ENCODE measurements at places on chromosomes 6 and 20.

DNA sequence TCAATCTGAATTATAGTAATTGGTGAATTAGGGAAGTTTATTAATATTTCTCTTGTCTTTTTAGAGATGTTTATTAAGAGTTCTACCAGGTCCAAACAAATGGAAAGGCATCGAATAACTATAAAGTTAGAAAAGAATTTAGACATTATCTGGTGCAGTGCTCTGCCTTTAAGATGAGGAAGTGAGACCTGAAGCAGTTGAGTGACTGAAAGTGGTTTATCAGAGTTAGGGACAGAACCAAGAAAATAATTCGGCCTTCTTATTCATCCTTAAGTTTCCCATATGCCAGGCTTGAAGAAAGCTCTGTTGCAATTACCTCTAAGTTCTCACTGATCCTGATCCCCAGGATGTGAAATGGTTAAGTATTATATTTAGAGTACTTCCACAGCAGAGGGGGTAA is 94.2 kb upstream of the FLRT3 start:
- no peak for DNase-seq

- no peak for DNase-seq
These were observed 48.8 kb downstream of the ZFP64 start for GRCh38 chr20:52142757-52143156.

DNA sequence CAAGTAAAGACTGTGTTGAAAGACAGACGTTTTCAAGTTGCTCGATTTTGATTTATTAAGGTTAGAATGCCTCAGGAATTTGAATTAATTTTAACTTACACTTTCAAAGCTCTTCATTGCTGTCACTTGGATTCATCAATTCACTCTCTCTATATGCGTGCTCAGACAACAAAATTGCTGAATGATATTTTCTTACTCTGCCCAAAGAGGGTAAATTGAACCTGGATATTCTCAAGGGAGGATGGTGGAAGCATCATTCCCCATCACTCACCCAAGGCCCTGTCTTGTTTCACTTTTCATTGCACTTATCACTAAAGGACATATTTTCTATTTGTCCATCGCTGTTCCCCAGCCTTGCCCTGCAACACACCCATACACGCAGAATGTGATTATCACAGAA is 102.3 kb downstream of the PDE7B start:
- DNase-seq: no peak

DNA sequence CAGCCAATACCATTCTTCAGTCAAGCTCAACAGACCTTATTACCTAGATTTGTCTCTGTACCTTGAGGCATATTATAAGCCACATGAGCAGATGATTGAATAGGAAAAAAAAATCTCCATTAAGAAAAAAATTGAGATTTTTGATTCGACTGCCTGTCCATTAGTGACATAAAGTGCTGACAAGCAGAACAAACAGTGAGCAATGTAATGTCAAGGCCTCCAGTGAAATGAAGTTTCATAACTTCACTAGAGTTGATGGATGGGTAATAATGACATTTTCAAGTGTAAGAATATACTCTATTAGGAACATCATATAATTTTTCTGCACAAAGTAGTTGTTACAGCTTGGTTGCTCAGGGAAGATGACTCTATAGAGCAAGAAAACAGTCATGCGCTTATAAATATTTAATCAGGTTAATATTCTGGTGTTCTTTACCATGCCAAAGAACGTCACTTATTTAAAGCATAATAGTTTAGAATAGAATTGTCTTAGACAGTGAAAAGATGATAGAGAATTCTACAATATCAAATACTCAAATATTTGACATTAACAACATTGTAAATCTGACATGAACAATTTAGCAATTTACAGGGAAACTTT is 783.7 kb downstream of the EPHA7 start:
- no peak for DNase-seq

GRCh38 chr20:3461211-3461771 is 9.5 kb upstream of the ATRN start:
- no peak for DNase-seq

DNA sequence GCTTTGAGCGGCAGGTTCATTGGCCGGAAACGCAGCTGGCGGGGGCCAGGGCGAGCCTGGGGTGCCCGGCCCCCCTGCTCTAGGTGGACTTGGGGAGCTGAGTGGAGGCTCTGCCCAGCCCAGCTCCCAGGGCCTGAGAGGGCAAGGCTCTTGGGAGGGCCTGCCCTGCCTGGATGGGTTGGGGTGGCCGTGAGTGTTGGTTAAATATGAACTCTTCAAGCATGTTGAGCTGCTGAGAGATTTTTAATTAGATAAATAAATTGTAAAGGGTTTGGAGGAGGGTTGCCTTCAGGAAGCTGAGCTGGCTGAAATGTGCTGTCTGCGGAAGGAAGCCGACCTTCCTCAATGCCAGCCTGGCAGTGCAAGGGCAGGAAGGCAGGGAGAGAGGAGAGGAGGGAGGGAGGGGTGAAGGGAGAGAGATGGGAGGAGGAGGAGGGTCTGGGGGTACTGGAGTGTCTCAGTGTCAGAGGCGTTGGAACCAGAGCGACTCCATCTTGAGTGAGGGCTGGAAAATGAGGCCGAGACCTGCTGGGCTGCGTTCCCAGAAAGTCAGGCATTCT is 39.4 kb upstream of the PMEPA1 start:
- no peak for DNase-seq

GRCh38 chr6:143536866-143537691 is 25.6 kb upstream of the FUCA2 start:
- DNase-seq: peak; percentile 37

DNA sequence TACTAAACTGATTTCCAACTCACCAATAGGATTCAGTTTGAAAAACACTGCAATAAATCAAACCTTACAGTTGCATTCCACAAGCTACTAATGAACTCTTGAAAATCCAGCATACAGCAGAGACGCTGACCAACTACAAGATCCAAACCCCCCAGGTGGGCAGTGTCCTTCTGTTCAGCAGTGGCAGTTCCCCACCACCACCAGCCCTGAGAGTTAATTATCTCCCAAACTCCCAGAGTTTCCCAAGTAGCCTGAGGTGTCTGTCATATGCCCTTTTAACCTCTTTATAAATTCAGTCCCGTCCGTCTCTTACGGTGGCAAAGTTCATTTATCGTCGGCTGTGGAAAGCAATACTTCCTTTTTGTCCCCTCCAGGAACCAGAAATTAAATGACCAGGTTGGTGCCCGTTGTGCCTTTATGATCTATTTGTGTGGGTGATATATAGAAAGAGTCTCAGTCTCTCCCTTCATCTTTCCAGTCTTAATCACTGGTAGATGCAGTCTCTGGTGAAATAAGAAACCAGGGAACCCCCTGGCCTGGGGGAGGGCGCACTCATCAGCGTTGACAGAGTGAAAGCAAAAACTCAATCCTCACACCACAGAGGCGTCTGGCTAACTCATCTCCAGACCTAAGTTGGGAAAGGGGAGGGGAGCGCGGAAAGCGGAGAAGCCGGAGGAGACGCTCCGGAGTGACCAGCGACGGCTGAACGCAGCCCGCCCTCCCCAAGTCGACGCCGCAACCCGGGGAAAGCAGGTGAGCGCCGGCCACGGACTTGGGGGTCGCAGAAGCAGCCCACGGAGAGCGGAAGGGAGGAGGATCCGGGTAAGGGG is 717 bp downstream of the MRPL14 start:
- DNase-seq: peak; percentile 82

GRCh38 chr6:53069427-53069826 is 4.2 kb downstream of the FBXO9 start:
- DNase-seq: no peak

DNA sequence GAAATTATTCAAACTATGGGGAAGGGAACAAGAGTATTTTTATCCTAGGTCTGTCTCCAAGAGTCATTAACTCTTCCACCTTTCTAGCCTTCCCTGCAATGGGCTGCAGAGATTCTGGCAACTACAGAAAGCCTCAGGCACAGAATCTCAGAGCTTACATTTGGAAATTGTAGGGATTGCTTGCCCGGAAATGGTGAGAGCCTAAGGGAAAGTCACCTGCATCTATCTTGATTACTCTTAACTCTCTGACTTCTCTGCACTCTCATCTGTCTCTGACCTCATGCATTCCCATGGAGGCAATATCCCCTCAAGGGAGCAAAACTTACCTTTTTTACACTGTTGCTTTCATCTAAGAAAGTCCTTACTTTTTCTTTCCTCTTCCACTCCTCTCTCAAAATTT is 513.2 kb upstream of the MARCKS start:
- no peak for DNase-seq

DNA sequence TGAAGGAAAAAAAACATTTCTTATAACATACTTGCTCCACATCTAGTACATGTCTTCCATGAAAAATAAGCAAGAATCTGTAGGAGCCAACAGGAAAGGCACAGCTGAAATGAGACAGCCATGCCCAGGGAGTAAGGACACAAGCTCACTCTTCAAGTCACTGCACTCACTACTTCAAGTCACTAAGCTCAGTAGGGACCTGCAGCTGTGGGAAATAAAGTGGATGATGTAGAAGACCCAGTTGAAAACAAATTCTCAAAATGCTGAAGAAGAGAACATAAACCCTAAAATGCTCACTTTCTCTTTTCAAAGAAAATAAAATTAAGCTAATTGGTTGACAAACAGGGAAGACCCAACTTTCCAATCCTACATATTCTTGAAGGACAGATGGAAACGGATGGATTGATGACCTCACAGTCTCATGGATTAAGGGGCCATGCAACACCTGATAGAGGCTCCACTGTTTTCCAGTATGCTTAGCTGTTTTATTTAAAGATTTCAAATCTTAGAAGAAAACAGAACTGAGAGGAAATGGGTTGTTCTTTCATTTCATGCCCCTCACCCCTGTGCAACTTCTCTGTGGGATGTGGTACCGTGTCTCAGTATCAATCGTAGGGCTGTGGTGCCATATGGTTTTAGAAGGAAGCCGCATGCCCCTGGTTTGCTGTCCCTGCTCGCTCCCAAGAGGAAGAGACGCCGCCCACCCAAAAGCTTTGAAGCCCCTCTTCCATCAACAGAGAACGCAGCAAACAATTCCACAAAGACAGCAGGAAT is 133.3 kb downstream of the WDR27 start:
- DNase-seq: no peak

DNA sequence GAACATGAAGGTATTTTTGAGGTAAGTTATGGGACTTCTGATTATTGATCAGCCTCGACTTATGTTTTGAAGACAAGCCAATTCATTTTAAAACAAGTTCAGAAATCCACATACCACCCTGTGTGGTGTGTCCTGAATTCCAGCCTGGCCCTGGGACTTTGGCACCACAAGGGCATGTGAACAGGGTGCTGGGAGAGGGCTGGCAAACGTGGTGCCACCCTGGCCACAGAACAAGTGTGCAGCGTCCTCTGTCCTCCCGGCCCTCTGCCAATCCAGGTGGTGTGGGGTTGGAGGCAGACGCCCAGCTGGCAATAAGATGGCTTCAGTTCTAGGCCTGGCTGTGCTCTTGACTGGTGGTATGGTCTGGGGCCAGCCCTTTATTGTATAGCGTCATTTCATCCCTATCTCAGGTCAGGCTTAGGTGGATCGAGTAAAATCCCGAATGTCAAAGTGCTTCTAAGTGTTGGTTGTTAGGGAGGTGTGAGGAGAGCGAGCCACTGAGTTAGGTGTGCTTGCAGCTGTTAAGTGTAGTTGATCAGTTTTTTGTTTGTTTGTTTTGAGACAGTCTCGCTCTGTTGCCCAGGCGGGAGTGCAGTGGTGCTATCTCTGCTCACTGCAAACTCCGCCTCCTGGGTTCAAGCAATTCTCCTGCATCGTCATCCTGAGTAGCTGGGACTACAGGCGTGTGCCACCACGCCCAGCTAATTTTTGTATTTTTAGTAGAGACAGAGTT is 84.2 kb downstream of the RNF144B start:
- DNase-seq: no peak

- no peak for DNase-seq
These were observed 173.2 kb upstream of the SOX4 start for GRCh38 chr6:21420146-21420878.

- DNase-seq: no peak
These were observed 2.2 kb downstream of the CBLN4 start for GRCh38 chr20:56002908-56003800.

DNA sequence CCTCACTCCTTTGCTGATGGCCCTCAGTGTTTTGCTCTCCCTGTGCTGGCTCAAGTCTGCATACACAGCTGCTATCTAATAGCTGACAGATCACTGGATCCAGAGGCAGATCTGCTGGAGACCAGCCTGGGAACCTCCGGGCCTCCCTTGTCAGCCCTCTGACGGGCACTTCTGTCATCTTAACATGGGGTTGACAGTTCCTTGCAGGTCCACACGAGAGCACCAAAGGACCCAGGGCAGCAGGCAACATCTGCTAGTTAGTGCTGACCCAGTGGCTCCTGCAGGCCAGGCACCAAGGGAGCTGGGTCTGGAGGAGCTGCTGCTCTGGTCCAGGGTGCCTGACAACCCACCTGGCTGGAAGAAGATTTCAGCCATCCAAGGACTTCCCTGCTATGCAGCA is 208.1 kb downstream of the UST start:
- no peak for DNase-seq

DNA sequence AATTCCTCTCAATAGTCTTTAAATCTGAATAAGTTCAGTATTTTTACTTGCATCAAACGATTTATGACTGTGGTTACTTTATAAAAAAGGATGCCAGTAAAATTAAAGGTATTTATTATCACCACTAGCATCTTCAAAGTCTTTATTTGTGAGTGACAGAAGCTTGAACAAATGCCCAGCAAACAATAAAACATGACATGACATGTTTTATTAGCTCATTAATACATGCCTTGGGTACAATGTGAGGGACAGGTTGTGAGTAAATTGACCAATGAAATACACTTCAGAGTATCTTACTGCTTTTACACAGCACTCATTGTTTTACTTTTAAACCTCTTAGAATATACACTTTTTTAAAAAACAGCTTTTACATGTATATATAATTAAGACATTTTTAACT is 113.4 kb upstream of the BEND3 start:
- no peak for DNase-seq

DNA sequence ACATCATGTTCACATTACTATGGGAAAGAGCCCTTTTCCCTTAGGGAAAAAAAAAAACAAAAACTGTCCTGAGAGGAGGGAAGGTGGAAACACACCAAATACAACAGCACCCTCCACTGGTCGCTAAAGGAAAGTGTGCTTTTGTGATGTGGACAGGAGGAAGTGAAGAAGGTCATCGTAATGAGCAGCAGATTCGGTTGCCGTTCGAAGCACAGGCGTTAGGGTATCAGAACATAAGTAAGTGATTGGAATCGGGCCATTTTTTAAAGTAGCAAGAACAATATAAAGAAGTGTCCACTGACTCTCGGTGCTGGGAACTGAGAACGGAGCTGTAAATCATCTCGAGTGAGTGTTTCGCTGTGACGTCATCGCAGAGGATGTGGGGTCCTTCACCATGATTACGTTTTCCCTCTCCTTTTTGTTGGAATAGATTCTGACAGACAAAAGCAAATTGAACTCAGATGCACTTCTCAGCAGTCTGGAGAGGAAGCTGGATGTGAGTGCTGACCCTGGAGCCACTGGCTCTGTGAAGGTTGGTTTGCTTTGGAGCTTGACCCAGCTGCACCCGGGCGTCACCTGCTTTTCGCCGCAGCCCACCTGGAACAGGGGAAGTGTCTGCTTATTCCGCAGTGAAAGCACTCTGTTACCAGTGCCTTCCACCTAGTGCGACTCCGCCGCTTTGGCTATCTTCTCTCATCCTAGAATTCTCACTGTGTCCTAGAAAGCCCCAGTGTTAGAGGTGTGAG is 203.6 kb upstream of the GMDS start:
- DNase-seq: no peak

- DNase-seq: no peak
These were observed at the start of gene SLC52A3 for GRCh38 chr20:768426-768978. Gene SLC52A3 (minus strand): TSS chr20:768500. CDS start chr20:765774, 2,726 bp downstream.

- DNase-seq: no peak
These were observed 913.8 kb upstream of the FLRT3 start for GRCh38 chr20:15251171-15251570.

- DNase-seq: no peak
These were observed 32.7 kb upstream of the SULF2 start for GRCh38 chr20:47818016-47818415.

GRCh38 chr6:1612974-1613306 is 3.2 kb downstream of the FOXC1 start:
- no peak for DNase-seq
